ENCODE measurements at places on chromosomes 1 and 21.

DNA sequence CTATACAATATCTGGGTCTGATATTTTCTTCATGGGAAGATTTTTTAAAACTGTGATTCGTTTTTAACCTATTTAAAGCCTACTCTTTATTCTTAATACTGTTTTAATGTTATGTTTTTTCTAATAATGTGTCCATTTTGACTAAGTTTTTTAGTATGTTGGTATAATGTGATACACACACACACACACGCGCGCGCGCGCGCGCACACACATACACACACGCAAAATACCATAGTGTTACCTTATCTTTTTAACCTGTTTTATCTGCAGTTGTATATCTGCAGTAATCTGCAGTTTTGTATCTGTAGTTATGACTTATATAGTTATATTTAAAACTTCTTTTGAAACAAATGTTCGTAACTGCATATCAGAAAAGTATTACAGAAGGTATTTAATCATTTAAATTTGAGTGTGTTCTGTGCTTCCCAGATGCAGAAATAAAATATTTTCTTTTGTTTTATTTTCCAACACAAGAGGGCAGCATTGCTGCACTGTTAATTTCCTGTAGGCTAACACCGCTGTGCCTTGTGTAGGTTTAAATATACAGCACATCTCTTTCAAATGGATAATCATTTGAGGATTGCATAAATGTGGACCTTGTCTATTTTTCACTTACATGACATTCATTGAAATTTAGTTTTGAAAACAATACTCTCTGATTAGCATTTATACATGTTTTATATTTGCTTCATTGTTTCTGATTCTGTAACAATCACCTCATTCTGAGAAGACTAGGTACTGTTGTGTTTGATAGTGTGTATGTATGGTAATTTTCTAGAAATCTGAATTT, 166.1 kb downstream of the PDE4B start:
- no peak for DNase-seq

GRCh38 chr1:204370176-204370575, 10.4 kb upstream of the PLEKHA6 start:
- DNase-seq = peak; percentile 28

DNA sequence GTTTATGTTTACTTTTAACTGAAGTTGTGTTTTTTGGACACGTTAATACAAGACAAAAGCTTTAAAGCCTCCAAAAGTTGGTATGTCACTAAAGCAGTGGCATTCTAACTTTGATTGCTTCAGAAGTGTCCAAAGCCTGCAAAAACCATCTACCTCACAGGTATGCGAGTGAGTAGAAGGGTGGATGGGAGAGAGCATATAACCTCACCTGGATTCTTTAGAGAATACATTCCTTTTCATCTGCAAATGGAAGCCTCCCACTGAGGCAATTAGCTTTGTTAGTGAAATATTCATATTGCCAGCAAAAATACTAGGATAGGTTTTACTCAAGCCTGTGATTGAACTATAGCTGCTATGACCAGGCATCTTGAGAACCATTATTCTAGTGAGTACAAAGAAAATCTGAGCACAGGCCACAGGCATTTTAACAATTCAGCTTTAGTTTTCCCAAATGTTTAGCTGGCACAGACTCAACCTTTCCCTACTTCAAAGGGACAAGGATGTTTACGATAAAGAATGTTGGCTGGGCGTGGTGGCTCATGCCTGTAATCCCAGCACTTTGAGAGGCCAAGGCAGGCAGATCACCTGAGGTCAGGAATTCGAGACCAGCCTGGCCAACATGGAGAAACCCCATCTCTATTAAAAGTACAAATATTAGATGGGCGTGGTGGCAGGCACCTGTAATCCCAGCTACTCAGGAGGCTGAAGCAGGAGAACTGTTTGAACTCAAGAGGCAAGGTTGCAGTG, 39.7 kb downstream of the MAP3K21 start:
- DNase-seq = no peak

DNA sequence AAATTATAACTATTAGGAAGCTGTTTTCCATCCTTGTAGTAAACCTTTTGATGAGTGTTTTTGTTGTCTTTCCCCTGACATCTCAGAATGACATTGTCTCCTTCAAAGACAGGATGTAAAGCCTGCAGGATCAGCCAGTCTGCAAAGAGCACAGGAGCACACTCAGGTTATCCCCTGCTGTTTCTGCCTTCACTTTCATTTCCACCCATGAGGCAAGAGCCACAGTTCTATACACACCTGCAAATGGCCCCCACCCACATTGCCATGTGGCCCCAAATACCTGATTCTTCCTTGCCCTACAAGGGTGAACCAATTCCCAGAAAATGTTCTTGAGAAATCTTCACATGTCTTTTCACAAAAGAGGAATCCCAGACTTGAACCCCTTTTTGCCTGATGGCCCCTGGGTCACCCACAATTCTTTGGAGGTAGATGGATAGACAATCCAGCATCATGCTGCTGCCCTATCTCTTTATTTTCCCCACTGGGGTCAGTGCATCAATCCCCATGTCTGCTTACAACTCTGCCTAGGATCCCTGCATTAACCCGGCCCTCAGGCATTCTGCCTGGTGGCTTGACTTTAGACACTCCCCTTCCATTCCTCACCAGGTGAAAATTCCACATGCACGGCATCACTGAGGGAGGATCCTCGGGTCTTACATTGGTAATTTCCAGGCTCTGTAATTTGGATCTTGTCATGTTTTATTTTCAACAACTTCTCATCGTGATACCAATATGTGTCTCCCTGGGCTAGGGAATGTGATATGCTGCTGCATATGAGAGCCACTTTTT, 2.6 kb downstream of the FCRL3 start:
- no peak for DNase-seq

DNA sequence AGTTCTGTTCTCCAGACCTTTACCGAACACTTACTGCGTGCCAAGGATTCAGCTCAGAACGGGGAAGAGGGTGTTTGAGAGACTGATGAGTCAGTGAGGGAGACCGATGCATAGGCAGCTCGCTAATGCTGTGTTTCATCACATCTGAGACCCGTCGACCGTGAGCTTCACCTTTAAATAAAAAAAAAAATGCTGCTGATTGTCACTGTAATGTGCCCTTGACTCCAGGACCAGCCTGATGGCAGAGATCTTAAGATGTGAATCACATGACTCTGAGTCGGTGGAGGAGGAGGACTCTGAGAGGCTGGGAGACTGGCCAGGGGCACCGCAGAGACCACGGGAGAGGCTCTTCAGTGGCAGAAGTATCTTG, 28.8 kb downstream of the SPSB1 start:
- DNase-seq = no peak

DNA sequence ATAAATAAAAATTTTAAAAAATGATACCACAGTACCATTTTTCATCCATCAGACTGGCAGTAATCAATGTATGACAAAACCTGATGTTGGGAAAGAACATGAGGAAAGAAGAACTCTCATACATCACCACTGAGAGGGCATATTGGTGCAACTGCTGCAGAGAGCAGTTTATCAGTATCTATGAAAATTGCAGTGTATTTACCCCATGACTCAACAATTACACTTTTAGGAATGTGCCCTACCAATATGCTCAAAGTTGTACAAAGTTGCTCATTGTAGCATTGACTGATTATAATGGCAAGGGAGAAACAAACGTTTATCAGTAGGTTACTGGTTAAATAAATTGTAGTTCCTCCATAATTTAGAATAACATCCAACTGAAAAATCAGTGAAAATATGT, 36.7 kb downstream of the CATSPERE start:
- DNase-seq = no peak

DNA sequence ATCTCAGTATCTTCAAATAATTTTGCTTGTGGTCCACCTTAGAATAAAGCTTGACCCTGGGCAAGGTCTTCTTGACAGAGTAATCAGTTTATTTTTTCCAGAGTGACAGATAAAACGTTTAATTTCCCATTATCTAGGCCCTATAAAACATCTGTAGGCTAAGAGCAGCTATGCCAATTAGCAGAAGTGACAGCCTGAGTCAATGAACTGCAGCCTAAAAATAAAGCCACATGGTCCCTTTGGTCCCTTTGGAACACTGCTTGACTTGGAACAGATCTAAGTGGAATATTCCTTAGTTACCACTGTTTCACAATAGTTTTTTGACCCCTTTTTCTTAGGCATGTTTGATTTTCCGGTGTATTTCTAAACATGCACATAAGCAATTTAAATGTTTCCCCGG, 6.3 kb upstream of the RGS13 start:
- no peak for DNase-seq
